ENCODE measurements at places on chromosomes 3 and 15.

DNA sequence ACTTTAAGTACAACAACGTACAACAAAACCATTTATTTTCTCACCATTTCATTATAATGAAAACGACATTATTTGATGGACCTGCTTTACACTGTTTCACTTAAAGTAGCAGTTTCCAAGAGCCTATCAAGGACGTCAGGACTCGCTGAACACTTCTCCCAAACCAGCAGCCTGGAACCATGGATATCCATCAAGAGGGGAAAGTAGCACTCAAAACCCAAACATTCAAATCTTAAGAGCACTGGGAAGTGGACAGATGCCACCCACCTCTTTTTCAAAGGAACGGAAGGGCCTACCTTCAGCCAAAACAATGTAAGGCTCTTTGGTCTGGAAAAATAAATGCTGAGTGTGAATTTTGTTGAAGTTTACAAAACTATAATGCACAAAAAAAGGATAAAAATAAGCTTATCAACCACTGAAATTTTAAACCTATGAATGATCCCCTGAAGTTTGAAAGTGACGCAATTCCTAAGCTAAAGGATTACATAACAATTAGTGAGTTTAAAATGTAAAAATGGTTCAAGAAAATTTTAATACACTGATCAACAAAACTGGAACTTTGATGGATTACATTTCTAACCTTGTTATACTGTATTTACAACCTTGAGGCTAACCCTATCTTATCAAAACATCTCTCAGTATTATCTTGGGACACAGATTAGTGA is 4.6 kb downstream of the PIK3R4 start:
- DNase-seq: no peak

DNA sequence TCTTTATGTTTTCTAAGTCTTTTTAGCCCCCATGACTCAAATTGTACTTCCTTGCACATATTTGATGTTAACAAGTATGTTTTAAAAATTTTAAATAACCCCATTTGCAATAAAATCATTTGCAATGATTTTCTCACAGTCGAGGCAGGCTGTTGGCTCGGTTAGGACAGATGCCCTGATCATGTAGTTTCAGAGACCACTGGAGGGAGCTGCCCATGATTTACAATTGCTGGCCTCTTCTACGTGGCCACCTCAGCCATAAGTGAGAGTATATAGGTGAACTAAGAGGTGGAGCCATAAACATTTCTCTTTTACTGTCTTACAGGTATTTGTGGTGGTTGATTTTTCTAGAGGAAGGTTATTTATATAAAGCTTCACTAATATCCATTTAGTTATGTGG is 1.7 kb downstream of the DTWD1 start:
- DNase-seq: no peak

DNA sequence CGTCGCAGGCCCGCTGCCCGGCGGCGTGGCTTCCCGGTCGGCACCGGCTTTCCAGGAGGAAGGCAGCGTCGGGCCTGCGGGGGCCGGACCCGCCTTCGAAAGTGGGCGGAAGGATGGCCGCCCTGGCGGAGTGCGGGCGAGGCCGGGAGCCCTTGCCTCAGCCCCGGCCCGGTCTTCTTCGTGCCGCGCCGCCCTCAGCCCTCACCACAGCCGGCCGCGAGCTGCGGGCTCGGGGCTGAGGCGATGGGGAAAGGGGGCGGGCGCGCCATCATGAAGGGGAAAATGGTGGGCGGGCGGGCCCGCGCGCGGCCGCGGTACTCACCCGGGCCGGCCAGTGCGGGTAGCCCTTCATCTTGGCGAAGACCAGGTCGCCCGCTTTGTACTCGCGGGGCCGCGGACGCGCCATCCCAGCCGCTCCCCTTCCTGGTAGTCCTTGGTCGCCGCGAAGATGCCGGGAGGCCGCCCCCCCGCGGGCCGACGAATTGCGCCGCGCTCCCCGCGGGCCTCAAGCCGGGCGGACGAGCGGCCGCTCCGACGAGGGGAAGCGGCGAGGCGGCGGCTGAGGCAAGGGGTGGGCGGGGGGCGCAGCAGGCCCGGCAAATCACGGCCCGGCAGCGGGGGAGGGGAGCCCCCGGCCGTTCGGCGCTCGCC is 489 bp downstream of the HDGFL3 start:
- peak; percentile 69 for DNase-seq

GRCh38 chr15:59179717-59180116 is 26.9 kb upstream of the LDHAL6B start:
- no peak for DNase-seq

- DNase-seq: no peak
These were observed 281.0 kb upstream of the TBL1XR1 start for GRCh38 chr3:177478170-177478867.

DNA sequence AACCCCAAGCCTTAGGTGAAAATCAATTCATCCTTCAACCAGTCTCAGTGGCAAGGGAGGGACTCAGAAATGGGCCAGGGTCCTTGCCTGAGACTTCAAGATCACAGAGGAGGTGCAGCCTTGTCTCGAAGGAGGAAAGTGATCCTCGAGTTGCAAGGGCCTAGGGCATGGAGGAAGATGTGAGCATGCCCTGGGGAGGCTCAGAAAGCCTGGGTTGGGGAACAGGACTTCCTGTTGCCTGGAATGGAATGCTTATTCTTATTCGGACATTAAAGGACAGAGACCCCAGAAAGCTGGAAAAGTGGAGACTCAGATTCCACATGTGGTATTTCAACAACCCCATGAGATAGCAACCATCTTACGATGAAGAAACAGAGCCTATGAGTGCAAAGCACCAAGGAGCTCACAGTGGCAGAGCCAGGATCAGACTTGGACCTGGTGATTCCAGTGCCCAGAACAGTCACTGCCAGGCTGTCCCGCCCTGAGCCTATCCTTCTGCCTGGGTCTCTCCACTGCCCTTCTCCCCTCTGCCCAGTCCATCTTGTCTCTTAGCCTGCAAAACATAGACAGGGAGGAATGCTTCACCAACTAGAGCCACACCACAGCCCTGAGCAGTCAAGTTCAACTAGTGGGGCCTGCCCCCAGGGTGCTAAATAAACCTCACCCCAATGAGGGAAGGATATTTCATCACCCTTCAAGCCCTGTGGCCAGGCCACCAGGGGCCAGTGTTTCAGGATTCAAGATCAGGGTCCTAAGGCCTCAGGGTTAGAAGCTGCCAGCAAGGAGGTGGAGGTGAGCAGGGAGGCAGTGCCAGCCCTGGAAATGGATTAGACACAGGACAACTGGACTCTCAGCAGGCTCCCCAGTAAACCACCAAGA is 21.9 kb downstream of the DAPK2 start:
- DNase-seq: no peak

DNA sequence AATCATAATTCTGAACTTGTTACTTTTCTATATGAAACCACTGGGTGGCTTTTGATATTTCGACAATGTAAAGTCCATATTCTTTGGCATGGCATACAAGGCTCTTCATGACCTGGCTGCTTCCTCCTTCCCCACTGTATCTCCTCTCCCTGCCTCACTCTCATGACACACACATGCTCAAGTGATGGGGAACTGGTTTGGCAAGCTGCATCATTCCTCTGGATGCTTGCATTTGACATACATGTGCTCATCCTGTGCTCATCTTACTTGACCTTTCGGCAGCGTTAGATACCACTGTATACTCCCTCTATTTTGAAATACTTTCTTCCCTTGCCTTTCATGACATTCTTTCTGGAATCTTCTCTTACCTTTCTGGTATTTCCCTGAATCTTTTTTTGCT is 51.8 kb upstream of the ZDHHC23 start:
- DNase-seq: no peak

GRCh38 chr3:143849854-143850549 is 1.7 kb upstream of the SLC9A9 start:
- no peak for DNase-seq

DNA sequence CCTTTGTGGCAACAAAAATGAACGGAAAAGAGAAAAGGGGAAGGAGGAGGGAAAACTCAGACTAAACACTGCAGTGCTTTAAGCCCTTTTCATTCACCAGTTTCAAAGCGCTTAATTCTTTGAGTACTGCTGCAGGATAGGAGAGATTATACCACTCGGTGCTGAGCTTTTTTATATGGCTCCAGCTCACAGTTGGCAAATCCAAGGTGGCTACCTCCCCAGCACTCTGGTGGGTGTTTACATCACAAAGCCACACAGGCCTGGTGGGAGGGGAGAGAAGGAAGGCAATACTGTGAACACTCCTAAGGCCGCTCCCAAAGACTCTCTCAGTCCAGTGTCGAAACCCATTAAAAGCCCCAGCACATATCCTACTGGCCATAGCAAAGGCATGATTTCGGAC is 191.4 kb downstream of the STT3B start:
- DNase-seq: no peak

DNA sequence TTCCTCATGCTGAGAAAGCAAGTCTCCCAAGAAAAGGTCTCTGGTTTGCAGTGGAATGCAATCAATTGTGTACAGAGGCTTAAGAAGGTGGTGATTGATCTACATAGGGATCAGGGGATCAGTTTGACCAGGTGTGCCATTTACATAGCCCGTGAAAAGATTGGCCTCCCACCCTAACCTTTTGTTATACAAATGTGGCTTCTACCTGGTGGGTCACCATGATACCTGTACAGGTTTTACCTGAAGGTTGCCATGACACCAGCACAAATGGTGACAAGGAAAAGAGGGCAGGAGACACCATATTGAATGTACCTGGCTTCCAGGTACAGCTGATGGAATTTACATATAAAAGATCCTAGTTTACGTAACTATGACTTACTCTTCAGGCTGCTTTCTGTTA is 25.5 kb upstream of the TEX55 start:
- DNase-seq: no peak

DNA sequence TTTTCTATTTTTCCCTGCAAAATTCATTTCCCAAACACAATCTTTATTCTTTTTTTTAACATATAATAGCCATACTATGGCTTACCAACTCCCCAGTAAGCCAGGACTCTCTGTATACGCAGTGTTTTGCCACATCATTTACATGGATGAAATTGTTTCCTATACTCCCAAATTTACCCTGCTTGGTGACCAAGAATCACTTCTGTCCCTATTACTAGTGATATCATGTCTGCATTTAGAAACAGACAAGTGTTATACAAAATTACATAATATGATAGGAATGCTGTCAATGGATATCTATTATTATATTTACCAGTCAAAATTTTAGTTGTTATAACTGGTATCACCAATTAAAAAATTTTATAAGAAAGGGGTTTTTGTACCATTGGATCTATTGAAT is 77.8 kb downstream of the LIPC start:
- DNase-seq: no peak

DNA sequence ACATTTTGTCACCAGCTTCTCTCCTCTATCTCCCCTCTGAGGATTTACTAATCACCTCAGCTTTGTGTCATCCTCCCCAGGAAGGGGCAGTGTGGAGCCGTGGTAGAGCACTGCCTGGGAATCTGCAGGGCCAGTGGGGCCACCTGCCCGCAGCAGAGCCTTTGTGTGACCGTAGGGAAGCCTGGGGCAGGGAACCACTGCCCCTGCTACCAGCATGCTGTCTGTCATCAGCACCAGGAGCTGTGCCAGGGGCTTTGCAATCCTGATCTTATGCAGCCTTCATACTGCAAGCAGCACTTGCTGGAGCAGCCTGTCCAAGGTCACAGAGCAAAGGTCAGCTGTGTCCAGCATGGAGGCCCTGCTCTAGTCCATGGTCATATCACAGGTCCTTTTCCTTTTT is 170.2 kb upstream of the IL12A start:
- no peak for DNase-seq

- DNase-seq: no peak
These were observed 84.4 kb downstream of the MYLK start for GRCh38 chr3:123799544-123800361.

DNA sequence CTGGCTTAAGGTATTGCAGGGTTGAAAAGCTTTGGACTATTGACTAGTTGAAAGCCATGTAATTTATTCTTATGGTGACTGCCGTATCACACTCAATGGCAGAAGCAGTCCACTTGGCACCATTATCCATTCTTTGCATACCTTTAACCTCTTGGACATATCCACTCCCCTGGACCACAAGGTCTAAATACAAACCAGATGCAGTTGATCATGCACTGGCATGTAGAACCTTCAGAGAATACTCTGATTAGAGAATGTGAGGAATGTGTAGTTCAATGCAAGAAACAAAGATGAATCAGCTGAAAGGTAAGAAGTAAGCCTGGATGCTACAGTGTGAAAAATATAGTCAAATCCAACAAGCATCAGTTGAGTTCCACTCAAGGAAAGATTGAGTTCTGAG is 93.1 kb downstream of the FRMD5 start:
- DNase-seq: no peak

DNA sequence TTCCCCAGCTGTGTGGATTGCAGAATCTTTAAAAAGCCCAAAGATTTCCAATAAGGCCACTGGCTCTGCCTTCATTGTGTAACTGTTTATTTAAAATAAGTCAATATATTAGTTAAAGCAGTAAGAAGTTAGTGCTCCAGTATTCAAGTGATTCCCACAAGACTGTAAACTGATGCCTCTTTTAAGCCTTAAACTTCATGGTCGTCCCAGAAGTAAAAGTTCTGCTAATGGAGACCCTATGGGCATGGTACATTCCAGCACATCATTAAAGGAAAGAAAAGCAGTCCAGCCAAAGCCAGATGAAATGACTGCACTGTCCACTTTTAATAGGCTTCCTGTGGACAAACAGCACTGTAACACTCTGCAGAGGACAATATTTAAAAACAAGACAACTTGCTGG is 512.6 kb downstream of the MECOM start:
- DNase-seq: no peak

DNA sequence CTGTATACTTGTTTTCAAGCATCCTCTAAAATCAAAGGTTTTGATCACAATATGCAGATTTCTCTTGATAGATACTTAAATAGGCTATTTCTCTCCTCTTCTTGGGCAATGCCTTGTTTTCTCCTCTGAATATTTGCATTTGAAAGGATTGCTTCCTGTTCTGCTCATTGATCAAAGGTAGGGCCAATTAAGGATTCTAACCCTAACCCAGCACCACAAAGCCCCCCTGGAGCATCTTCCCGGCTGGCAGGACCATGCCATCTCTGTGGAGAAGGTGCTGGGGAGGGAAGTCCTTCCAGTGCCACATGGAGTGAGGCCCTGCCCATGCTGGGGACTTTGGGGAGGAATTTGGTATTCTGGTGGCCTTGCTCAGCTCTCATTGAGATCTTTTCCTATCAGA is 11.3 kb upstream of the NIPA2 start:
- no peak for DNase-seq

GRCh38 chr3:35438101-35438500 is 201.2 kb upstream of the ARPP21 start:
- DNase-seq: no peak

- no peak for DNase-seq
These were observed 84.5 kb upstream of the TMEM108 start for GRCh38 chr3:132953683-132954082.

GRCh38 chr3:51908026-51908425 is 4.9 kb upstream of the IQCF1 start:
- no peak for DNase-seq

GRCh38 chr15:63990454-63990853 is 55.8 kb downstream of the DAPK2 start:
- DNase-seq: no peak

- no peak for DNase-seq
These were observed 258.5 kb downstream of the PTPRG start for GRCh38 chr3:61819861-61820260.

DNA sequence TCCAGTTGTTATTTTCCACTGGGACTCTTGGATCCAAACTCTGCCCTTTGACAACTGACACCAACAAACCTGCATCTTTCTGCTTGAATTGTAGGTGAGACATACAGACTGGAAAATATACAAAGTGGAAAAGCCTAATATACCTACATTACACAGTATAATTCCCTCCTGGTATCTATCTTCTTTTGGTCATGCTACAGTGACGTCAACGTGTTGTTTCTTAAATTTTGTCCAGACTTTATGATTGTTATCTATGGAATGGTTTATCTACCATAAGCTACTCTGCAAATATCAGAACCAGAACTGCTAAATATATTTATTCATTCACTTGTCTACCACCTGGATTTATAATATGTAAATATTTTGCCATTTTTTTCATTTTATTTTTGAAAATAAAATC is 264.3 kb upstream of the ZPLD1 start:
- DNase-seq: no peak

Measured in common myeloid progenitor, CD34-positive (primary cell).